ENCODE measurements at places on chromosomes 3 and 15.

GRCh38 chr3:47399016-47399415, 18.2 kb downstream of the PTPN23 start:
- DNase-seq = no peak

DNA sequence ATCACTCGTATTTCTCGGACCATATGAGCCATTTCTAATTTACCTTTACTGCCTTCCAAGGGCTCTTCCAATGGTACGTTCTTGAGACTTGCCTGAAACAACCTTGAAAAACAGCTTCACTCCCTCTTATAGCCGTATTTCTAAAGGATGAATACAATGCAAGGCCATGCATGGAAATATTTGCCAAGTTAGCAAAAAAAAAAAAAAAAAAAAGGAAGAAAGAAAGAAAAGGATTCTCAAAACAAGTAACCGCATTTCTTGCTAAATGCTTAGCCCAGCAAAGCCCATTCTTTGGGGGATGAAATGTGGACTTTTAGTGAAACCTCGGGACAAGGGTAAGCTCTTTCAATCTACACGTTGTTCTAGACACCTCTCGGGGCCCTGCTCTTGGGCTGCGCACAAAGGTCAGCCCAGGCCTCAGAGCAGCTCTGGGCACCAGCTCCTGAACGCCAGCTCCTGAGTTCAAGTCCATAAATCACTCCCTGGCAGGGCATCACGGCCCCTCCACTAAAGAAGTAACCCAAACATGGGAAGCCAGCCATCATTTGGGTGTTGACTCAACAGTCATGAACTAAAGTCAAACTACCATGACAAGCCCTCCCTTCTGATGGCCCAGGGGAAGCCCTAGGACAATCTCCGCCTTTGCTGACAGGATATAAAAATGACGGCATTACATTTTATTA, 132.7 kb downstream of the ADAMTS17 start:
- no peak for DNase-seq

GRCh38 chr15:89575656-89576416, 567 bp downstream of the TICRR start:
- peak; percentile 3 for DNase-seq

GRCh38 chr3:50554553-50554952, 13.0 kb downstream of the C3orf18 start:
- no peak for DNase-seq

- no peak for DNase-seq
Measured at GRCh38 chr3:52479877-52480575, 15.1 kb upstream of the STAB1 start.

DNA sequence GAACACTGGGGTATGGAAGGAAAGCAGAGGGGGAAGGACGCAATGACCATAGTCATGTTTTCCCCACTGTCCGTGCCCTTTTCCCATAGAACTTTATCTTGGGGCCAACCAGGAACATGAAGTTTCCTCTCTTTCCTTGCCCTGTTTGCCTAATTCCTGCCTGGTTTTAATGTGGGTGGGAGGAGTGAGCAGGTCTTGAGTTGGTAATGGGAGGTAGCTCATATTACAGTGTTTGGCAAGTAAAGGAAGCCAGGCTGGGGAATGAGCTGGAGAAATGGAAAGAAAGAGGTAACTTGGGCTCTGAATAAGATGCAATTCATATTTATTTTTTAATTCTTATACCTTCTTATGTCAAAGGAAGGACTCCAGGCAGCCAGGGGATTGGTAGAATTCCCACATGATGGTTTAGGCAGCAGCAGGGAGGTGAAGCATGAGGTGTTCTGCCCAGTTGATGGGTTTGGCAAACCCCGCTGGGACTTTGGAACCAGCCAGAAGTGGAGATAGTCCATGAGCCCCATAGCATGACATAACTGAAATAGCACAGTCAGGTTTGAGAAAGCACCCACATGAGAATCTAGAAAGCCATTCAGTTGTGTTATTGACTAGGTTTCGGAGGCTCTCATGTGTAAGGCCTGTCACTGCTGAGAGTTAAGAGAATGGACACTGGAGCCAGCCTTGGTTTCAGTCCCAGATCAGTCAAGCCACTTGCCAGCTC, 60.0 kb downstream of the CCK start:
- DNase-seq = no peak

- peak; percentile 32 for DNase-seq
Measured at GRCh38 chr15:91853948-91854638, 585 bp downstream of the SLCO3A1 start.

DNA sequence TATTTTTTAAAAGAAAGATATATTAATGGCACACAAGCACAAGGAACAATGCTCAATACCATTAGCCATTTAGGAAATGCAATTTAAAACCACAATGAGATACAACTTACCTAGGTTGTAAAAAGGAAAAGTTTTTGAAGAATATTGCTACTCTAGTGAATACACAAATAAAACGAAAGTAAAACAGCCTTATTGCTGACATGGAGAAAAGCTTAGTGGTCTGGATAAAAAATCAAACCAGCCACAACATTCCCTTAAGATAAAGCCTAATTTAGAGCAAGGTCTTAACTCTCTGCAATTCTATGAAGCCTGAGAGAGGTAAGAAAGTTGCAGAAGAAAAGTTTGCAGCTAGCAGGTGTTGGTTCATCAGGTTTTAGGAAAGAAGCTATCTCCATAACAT, 892.7 kb upstream of the ALCAM start:
- no peak for DNase-seq

DNA sequence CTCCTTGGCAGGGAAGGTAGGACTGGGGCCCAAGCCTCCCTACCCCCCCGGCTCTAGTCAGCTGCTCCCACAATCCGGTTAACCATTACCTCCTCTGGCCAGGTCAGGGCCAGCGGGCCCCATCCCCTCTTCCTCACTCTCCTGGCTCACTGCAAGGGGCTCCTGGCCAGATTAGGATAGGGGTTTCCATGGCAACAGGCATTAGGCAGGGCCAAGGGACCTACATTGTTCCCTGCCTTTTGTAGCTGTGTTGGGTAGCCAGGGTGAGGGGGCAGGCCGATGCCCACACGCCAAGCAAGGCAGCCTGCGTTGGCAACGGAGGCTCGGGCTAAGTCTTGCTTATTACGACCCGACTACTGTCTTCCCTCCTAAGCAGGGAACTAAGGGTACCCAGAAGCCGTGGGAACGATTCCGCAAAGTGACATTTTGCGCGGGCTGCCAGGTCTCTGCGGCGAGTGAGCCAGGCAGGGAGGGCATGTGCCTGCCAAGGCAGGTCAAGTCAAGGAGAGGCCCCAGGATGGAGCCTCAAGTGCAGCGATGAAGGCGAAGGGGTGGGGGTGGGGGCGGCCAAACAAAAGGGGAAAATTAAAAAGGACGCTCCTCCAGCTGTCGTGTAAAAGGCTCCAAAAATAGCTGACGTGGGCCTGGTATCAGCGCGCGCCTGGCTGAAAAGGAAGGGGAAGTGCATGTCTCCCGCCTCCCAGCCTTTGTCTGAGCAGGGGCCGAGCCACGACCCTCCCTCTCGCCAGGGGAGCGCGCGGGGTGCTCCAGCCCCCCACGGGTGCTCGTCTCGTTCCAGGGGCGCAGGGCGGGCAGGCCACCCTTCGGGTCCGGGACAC, 919 bp downstream of the IDH2 start:
- DNase-seq = no peak

DNA sequence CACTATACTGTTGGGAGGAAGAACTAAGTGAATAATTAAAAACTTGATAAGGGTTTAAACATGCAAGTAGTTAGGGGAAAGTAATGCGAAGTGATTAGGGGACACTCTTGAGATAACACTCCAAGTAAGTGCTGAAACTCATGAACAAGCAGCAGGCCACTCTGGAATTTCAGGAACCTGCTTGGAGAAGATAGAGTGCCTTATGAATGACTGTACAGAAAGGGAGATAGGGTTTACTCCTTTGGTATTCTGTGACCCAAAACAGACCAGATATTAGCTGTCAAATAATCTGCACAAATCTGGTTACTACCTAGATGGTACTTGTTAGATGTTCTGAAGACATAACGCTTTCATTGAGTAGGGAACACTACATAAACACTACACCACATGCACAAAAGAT, 85.6 kb downstream of the FRMD4B start:
- DNase-seq = no peak

DNA sequence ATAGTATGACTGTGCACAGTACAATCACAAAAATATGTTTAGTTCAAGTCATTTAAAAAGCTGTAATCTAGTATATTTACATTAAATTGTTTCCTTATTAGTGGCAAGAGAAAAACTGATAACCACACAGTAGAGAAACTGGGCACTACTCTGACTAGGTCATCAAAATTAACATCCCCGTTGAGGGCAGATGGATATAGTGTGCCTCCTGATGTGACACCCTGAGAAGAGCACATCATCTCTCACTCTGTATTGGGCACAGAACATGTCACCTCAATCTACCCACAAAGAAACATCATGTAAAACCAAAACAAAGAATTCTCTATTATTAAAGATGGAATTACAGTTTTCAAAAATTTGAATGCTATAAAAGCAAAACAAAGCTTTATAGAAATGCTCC, 221.9 kb upstream of the NANOGP8 start:
- no peak for DNase-seq

GRCh38 chr15:64894395-64895056, 17.2 kb upstream of the ANKDD1A start:
- DNase-seq = peak; percentile 60

GRCh38 chr3:172332256-172333041, 115.8 kb downstream of the GHSR start:
- DNase-seq = peak; percentile 45

GRCh38 chr15:40538976-40539375, 25.9 kb downstream of the CCDC32 start:
- no peak for DNase-seq

DNA sequence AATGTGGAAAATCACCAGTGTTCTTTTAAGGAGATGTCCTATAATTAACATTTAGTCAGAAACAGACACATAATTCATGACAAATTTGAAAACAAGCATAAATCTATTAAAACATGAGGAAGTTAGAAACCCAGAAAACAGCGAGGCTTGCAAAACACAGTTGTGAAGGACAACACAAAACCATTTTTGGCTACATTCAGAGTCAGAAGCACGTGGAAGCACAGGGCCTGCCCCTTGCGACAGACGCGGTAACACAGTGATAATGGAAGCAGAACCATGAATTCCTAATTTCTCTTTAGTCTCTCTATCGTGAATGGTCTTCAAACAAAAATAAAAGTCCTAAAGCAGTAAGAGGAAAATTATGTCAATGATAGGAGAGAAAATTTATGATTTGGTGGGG, 12.2 kb downstream of the NCEH1 start:
- DNase-seq = no peak

- DNase-seq = no peak
Measured at GRCh38 chr15:73127302-73127936, 75.2 kb downstream of the NEO1 start.

DNA sequence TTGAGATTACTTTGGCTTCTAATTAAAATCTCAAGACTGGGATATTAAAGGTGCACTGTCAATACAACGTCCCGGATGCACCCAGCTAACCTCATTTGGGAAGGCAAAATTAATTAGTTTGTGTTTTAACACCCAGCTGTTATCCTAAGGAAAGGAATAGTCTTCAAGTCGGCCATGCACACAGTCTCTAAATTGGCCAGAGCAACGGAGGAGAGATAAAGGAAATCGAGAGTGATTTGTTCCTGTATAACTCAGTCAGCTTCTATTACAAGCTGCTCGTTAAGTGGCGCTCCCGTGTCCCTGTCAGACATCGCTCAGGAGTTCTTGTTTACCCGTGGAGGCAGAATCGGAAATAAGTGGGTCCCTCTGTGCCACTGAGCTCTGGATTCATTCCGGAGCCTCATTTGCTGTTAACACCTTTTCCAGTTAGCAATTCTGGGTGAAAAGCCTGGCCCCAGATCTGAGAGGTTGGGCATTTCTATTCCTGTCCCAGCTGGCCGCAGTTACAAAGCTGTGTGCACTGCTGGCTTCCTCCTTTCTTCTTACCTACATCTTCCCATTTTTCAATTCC, 63.9 kb downstream of the ST8SIA2 start:
- no peak for DNase-seq

DNA sequence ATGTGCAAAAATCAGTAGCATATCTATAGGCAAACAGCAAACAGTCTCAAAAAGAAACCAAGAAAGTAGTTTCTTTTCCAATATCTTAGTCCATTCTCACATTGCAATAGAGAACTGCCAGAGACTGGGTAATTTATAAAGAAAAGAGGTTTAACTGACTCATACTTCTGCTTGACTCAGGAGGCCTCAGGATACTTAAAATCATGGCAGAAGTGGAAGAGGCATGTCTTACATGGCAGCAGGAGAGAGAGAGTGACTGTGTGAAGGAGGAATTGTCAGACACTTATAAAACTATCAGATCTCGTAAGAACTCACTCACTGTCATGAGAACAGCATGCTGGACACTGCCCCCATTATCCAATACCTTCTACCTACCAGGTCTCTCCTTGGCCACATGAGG, 327.9 kb upstream of the EPHA3 start:
- no peak for DNase-seq

DNA sequence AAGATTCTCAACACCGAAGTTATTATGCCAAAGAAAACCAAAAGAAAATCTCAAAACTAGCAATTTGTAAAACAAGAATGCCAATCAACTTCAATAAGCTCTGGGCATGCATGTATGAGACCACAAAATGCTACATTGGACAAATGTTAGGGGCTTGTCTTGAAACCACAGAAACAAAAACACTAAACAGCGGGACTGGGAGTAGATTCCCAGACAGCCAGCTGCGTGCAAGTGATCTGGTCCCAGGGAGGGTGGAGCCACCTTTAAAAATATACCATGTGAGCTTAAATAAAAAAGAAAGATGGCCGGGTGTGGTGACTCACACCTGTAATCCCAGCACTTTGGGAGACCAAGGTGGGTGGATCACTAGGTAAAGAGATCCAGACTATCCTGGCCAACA, 163.6 kb upstream of the PRICKLE2 start:
- DNase-seq = no peak

DNA sequence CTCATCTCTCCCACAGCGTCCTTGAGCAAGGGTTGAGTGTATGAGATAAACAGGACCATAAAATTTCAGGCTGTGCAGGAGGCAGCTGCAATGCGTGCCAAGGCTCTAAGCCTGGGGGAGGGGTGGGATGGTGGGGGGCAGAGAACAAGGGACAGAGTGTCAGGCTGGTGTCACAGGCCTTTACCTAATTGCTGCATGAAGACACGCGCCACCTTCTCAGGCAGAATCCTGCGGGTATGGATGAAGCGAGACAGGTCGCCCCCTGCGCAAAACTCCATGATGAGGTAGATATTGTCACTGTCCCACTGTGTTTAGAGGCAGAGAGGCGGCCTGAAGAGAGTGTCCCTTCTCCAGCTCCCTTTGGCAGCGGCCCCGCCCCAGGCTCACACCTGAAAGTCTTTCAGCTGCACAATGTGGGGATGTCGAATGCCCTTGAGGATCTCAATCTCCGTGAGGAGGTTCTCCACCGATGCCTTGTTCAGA, 1.0 kb downstream of the ULK3 start:
- no peak for DNase-seq

GRCh38 chr3:114838025-114838424, 309.1 kb downstream of the ZBTB20 start:
- no peak for DNase-seq

All from stimulated activated CD4-positive, alpha-beta T cell treated with anti-CD3 and anti-CD28 coated beads, Interleukin-4, amount 100 ng/mL, for 4 hours (primary cell).